DND-41 (cell line): ENCODE measurements at places on chromosomes 7 and 10.
A peak's percentile ranks its signal among the peaks of the same experiment; 100 is the strongest.

DNA sequence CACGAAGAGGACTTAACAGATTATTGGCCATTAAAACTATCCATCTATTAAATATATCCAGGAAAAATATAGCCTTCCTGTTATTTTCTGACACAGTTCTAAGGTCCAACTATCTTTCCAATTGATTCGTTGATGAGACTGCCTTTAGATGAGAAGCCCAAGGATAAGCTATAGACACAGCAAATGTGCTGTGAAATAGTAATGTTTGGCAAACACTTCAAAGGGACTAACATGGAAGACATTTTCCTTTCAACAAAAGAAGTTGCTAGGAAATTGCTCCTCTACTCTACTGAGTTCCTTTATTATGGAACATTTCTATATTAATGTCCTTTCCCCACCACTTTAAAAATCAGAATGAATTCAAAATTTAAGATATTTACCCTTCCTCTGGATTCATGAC, 38.5 kb downstream of the CCDC186 start:
- H3K4me1 ChIP-seq: no peaks in the 10 kb centered on the region
- peaks cover 37% of the 10 kb centered on the region; the same call in 1 of the 2 replicates for H3K36me3 ChIP-seq
- DNase-seq: no peak
- H3K4me3 ChIP-seq: no peak overlapping the region
- H3K27ac ChIP-seq: no peak overlapping the region

- no peak for DNase-seq
- no peak overlapping the region; the same call in 1 of the 2 replicates for H3K4me3 ChIP-seq
- H3K4me1 ChIP-seq: peaks cover 16% of the 10 kb centered on the region
Observed at GRCh38 chr10:123995082-123995460, 98.3 kb downstream of the CHST15 start.

DNA sequence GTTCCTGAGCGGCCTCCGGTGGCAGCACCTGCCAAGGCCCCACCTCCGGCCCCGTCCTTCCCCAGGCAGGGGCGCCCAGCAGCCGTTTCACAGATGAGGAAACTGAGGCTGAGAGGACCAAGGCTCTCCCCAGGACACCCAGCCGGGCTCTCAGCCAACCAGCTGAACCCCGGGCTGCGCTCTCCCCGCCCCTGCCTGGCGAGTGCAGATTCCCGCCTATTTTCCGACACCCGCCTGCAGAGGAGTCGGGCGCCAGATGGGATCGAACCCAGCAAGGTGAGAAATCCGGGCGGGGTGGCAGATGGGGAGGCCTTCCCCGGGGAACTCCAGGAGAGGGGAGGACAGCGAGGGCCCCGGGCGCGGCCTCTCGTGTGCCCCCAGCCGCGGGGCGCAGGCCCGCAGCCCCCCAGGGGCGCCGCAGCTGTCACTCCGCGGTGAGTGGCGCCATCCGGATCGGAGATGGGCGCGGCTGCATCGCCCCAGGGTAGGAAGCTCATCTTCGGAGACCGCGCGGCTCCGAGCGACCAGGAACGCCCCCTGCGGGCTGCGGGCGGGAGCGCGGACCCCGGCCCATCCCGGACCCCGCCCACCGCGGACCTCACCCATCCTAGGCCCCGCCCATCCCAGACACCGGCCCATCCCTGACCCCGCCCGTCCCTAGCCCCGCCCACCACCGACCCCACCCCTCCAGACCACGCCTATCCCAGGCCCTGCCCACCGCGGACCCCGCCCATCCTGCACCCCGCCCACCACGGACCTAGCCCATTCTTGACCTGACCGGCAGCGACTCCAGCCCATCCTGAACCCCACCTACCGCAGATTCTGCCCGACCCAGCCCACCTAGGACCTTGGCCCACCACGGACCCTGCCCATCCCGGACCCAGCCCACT, 90.3 kb downstream of the MICALL2 start:
- no peaks in the 10 kb centered on the region for H3K4me1 ChIP-seq
- no peaks in the 10 kb centered on the region for H3K27me3 ChIP-seq

- no peak for DNase-seq
- H3K27me3 ChIP-seq: no peaks in the 10 kb centered on the region
- no peak overlapping the region for H3K4me3 ChIP-seq
Observed at GRCh38 chr7:129066290-129067131, 11.6 kb upstream of the TNPO3 start.

GRCh38 chr10:24947304-24948097, 4.9 kb downstream of the PRTFDC1 start:
- H3K27ac ChIP-seq: no peak overlapping the region
- no peak for DNase-seq
- H3K4me1 ChIP-seq: peaks cover 17% of the 10 kb centered on the region
- H3K27me3 ChIP-seq: no peaks in the 10 kb centered on the region
- no peak overlapping the region for H3K4me3 ChIP-seq
- H3K36me3 ChIP-seq: no peaks in the 10 kb centered on the region

DNA sequence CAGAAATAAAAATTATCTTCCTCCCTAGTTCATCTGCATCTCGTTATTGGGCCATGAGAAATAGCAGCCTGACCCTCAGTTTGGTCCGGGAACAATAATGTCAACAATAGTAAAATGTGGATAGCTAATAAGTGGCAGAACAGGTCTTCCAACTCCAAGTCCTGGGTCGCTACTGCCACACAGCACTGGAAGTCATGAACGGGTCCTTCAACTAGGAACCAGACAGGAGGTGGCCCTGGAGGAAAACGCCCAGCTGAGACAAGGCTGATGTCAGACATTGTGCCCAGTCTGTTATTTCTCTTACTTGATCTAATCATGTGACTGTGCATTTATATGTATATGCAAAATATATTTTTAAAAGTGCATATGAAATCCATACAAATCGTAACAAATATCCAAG, 51.8 kb downstream of the PYROXD2 start:
- H3K27me3 ChIP-seq: peaks cover 7% of the 10 kb centered on the region
- DNase-seq: no peak
- H3K27ac ChIP-seq: no peak overlapping the region

DNA sequence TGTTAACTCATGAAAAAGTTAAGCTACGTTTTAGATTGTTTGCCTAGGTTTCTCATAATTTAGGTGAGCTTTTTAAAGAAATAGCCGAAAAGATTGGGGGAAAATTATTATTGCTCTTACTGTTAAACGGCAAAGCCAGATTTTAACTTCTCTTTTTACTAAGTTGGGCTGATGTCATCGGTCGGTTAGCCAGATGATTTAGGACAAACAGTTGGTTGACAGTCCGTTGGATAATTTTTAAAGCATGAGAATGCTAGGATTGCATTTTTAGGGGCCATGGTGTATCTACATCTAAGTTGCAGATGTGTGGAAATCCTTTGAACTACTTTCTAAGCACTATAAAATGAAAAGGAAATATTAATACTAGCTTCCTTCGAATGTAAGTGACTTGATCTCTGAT, 280.9 kb upstream of the AKR1E2 start:
- no peaks in the 10 kb centered on the region for H3K36me3 ChIP-seq
- H3K27ac ChIP-seq: no peak overlapping the region
- DNase-seq: no peak
- no peaks in the 10 kb centered on the region for H3K27me3 ChIP-seq
- H3K4me3 ChIP-seq: no peak overlapping the region

DNA sequence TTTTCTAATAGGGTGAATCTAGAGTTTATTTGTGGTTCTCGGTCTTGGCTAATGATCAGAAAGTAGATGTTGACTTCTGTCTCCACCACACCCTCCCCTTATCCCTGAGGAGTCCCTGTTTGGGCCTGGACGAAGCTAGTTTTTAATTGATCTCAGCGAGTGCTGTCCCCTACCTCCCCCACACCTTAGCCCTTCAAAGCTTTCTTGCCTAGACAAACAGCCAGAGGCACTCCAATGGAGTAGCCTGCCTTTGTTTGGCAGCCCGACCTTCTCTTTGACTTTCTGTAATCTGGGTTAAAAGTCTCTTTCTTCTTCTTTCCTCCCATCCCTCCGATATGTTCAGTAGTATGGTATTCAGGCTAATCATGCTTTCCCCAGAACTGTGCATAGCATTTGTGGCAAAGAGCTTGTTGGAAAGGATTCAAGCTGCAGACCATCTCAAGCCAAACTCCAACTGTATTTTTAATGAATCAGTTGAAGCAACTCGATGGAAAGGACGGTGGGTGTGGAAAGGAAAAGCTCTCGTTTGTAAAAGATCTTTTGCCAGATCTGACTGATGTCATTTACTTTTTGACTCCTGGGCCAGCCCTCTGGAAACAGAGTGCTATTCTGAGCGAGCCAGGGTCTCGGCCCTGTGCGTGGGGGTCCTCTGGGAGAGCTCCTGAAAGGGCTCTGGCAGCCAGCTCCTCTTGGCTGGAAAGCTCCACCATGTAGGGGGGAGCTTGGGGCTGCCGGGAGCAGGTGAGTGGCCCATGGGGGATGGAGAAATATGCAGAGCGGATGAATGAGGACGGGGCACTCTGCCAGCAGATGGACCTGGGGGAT, 4.5 kb downstream of the FAM180A start:
- no peak overlapping the region for H3K27ac ChIP-seq
- H3K27me3 ChIP-seq: peaks cover 5% of the 10 kb centered on the region
- DNase-seq: no peak
- H3K36me3 ChIP-seq: no peaks in the 10 kb centered on the region

DNA sequence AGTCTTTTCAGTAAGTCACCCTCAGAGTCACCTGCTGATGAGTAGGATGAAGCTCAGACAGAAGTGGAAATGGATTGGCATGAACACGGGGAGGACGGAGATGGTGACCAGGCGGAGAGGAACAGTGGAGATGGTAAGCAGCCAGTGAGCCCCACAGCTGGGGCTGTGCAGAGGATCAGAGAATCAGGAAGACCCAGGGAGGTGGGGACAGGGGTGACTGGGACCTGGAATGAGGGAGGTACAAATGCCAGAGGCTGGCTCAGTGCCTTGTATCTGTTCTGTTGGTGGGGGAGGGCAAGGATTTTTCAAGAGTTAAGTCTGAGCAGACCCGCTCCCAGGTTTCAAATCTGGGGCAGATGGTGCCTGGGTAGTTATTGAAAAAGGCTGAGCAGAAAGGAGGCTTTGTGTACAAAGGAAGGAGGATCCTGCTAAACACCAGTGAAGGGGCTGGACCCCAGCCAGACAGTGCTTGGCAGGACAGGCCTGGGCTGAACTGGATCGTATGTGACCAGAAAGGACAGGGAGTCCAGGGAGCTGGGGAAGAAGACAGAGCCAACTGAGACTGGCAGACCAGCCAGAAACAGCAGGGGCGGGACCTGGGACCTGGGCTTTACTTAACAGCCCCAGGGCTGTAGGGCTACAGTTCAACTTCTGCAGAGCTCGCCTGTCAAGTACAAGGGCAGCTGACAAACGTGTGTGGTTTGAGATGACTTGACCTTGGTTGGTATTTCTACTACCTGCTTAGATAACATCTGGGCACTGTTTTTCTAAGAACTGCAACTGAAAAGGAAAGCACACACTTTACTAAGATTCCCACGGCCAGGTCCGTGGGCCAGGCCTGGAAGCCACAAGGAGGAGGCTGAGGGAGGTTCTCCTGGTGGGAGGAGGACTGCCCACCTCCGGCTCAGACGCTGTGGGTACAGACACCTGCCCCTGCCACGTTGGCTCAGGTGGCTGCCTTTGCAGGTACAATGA, 13.2 kb upstream of the FRMPD2 start:
- no peak overlapping the region for H3K4me3 ChIP-seq
- DNase-seq: peak; percentile 86
- H3K27ac ChIP-seq: peak overlapping the region; percentile 94
- H3K4me1 ChIP-seq: peaks cover 86% of the 10 kb centered on the region

DNA sequence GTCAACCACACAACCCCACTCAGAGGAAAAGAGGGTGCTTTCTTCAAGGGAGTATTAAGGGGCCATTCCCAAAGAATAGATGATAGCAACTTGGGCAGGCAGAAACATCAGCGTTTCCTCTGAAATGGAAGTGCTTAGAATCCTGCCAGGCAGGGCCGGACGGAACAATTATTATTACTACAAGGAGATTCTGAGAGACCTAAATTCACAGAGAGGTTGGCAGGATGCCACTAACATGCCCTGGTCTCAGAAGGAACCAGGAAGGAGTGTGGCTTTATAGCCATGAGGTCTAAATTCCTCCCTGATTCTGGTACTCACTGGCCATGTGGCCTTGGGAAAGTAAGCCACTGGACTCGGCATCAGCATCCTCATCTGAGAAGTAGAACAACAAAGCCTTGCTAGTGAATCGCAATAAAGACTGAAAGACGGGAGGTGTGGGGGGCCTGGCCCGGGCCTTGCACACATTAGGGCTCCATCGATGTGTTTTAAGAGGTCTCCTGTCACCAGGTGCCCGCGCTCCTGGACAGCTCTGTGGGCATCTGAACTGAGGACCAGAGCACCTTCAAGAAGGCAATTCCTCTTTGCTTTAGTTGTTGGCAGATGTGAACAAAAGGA, 131.5 kb downstream of the OAT start:
- H3K36me3 ChIP-seq: no peaks in the 10 kb centered on the region
- H3K27ac ChIP-seq: no peak overlapping the region
- H3K27me3 ChIP-seq: no peaks in the 10 kb centered on the region
- H3K4me3 ChIP-seq: no peak overlapping the region

DNA sequence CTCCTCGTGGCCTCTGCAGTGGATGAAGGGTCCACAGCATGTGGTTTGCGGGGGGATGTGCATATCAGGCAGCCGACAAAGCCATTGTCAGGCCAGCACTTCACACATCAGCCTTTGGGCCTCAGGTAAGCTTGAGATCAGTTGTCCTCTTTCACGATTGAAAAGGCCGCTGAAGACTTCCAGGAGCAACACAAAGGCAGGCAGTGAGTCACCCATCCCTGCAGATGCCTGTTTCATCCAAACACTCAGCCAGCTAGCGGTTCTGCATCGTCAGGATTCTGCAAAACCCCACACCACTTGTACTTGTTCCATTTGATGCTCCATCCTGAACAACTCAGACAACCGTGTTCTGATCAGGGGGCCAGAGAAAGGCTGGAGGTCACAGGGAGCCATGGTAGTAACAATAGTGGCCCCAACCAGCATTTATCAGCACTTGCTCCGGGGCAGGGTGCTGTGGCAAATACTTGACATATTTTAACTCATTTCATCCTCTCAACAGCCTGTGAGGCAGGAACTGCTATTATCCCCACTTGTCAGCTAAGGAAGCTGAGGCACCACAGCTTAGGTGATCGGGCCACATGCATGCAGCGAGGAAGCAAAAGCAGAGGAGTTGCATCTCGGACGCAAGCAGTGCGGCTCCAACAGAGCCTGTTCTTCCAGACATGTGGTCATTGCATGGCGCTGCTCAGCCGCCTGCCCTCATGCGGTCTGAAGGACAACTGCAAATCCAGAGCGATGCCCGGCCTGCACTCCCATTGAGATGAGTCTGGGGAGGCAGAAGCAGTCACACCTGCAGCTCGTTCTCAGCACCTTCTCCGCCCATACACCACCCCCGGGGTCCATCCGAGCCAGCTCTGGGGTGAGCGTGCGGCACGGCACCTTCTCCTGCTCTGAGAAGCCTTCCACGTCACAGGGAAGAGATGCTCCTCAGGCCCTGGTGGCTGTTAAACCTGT, 144.9 kb downstream of the PAXIP1 start:
- no peaks in the 10 kb centered on the region for H3K36me3 ChIP-seq
- no peaks in the 10 kb centered on the region for H3K27me3 ChIP-seq
- DNase-seq: no peak
- no peak overlapping the region for H3K27ac ChIP-seq
- H3K4me3 ChIP-seq: no peak overlapping the region

DNA sequence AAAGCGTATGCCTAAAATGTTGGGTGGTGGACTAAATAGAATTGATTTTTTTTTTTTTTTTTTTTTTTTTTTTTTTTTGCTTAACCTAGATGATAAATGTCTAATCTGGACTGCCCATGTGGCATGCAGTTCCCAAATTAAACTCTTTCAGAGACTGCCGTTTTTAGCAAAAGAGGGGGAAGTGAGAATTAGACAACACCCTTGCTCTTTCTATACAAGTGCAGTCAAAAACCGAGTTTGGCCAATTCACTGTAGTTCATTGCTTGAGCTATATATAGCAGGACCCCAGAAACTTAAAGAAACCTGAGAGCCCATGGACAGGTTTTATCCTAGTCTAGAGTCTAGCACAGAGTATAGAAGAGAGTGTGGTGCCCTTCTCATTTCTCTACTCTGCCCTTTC, 141.9 kb downstream of the GRM3 start:
- H3K36me3 ChIP-seq: no peaks in the 10 kb centered on the region
- H3K4me1 ChIP-seq: no peaks in the 10 kb centered on the region
- H3K27me3 ChIP-seq: no peaks in the 10 kb centered on the region
- no peak for DNase-seq
- H3K4me3 ChIP-seq: no peak overlapping the region
